ENCODE measurements at places on chromosomes 1 and 21.

DNA sequence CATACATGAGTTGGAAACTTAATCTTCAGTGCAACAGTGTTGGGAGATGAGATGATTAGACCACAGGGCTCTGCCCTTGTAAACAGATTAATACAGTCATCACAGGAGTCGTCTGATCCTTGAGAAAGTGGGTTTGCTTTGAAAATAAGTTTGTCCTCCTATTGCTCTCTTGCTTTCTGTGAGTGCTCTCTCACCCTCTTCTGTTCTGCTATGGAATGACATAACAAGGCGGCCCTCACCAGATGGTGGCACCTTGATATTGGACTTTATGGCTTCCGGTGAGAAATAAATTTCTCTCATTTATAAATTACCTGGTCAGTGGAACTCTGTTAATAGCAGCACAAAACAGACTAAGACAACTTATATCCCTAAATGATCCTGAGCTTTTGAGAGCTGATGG, 353.6 kb downstream of the BRINP3 start:
- DNase-seq = no peak

DNA sequence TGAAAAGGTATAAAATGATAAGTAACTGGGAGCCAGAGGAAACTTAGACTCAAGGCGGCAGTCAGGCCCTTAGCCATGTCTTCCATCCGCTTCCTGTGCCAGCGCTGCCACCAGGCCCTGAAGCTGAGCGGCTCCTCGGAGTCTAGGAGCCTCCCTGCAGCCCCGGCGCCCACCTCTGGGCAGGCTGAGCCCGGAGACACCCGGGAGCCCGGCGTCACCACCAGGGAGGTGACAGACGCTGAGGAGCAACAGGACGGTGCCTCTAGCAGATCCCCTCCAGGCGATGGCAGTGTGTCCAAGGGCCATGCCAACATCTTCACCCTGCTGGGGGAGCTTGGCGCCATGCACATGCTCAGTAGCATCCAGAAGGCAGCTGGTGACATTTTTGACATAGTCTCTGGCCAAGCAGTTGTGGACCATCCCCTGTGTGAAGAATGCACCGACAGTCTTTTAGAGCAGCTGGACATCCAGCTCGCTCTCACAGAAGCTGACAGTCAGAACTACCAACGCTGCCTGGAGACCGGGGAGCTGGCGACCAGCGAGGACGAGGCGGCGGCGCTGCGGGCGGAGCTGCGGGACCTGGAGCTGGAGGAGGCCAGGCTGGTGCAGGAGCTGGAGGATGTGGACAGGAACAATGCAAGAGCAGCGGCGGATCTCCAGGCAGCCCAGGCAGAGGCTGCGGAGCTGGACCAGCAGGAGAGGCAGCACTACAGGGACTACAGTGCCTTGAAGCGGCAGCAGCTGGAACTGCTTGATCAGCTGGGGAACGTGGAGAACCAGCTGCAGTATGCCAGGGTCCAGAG, at the start of gene BECN2:
Gene BECN2, plus strand, starts transcription at position 76 of the 803 bp plus-strand sequence. Its CDS starts 0 bp downstream, at position 76.
- no peak for DNase-seq

GRCh38 chr1:23428136-23428905, 3.8 kb upstream of the TCEA3 start:
- no peak for DNase-seq

DNA sequence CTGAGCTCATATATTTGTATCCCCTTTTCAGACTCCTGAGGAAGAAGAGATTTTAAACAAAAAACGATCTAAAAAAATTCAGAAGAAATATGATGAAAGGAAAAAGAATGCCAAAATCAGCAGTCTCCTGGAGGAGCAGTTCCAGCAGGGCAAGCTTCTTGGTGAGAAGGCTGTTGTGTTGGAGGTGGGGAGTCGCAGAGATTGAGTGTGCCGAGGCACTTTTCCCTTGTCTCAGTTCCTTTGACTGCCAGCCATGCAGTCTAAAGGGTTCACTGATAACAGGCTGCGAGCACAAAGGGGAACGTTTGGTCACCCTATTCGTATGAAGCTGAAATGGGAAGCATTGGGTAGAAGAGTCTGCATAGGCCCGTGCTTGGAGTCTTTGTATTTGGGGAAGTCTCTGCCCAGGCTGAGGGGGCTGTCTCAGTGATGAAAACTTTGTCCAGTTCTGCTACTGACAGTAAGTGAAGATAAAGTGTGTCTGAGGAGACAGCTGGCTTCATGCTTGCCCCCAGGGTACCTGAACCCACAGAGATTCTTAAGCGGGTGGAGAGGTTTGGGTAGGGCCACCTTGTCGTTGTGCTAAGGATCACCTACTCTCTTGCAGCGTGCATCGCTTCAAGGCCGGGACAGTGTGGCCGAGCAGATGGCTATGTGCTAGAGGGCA, 2.8 kb downstream of the RPS8 start:
- DNase-seq = no peak

DNA sequence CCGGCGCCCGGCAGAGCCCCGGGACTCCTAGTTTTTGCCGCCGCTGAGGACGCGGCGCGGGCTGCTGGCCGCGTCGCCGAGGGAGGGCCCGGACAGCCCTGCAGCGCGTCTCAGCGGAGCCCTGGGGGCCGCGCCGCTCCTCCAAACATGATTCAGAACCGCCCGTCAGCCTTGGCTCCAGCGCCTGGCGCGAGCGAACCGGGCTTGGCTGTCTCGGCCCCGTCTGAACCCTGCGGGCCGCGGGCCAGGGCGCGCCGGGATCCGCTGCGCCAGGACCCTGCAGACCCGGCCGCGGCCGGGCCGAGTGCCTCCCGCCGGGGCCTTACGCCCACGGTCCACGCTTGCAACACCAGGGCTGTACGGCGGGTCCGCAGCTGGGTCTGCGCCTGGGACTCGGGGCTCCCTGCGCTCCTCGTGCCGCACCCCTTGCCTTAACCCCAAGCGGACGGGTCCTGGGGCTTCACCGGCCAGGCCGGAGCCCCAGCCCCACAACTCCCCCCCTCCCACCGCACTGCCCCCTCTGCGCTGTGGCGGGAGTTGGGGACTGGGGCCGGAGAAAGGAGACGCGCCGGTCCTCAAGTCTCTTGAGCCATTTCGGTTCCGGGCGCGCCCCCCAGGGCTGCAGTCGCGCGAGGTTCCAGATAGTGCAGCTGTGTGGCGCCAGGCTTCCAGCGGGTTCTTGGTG, 48.4 kb upstream of the CD34 start:
- DNase-seq = no peak
